ENCODE measurements at places on chromosomes 3 and 15.

DNA sequence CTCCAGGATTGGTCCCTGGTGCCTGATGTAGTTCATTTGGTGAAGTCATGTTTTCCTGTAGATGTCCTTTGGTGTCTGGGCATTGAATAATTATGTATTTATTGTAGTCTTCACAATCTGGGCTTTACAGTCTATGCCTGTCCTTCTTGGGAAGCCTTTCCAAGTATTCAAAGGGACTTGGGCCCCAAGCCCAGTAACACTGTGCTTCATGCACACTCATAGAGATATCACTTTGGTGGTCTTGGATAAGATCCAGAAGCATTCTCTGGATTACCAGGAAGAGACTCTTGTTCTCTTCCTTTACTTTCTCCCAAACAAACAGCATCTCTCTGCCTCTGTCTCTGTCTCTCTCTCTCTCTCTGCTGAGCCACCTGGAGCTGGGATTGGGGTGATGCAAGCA is 281.1 kb upstream of the GOLGA6L4 start:
- H3K27ac ChIP-seq, result no peak overlapping the region
- no peaks in the 10 kb centered on the region for H3K27me3 ChIP-seq
- H3K4me1 ChIP-seq, result no peaks in the 10 kb centered on the region
- no peaks in the 10 kb centered on the region for H3K36me3 ChIP-seq
- H3K4me3 ChIP-seq, result no peak overlapping the region

DNA sequence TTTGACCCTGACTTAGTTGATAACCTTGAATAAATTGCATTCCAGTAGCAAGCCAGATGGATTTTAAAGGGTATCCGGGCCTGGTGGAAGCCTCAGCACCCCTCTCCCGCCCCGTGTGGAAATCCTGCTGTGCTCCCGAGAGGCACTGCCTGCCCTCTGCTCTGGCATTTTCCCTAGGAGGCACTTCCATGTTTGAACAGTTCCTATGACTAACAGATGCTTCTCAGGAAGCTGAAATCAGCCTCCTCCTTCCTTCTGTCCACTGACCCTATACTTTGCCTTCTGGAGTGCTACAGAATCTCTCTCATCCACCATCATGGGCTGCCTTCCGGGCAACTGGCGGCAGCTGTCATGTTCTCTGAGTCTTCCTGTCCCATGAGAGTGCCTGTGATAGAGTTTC is 90.8 kb downstream of the GABRG3 start:
- DNase-seq, result no peak
- H3K27ac ChIP-seq, result no peak overlapping the region
- no peaks in the 10 kb centered on the region for H3K4me1 ChIP-seq
- no peaks in the 10 kb centered on the region for H3K27me3 ChIP-seq
- H3K36me3 ChIP-seq, result no peaks in the 10 kb centered on the region

DNA sequence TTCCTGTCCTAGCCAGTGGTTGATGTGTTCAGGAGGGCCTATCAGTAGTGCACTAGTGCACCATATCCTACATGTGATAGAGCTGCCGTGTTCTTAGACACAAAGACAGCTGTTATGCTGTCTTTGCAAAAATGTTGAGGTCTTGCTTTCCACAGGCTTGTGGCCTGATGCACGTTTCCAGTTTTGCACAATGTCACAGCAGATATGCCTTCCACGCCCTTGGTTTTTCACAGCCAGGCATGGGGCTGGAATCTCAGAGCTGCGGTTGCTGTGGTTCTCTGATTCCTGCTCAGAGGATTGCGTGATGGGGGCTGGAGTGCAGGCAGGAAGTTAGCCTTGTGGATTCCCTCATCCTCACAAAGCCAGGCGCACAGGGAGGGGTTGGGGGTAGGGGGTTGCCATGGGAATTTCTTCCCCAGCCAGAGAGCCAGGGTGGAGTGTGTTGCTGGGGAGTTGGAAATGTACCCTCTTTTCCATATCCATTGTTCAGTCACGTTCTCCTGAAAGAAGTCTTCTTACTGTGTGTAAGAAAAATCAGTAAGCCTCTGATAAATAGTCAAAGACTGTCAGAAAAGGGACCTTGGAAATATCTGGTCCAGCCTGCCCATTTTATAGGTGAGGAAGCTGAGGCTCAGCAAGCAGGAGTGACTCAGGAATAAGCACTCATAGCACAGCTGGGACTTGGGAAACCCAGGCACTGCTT is 79.4 kb downstream of the SMAD3 start:
- no peak overlapping the region for H3K27ac ChIP-seq
- no peaks in the 10 kb centered on the region for H3K36me3 ChIP-seq
- no peaks in the 10 kb centered on the region for H3K27me3 ChIP-seq
- DNase-seq, result no peak
- H3K4me1 ChIP-seq, result peaks cover 98% of the 10 kb centered on the region
- H3K4me3 ChIP-seq, result no peak overlapping the region

GRCh38 chr3:56987238-56987895 is 73.1 kb upstream of the SPATA12 start:
- H3K4me3 ChIP-seq, result no peak overlapping the region
- no peaks in the 10 kb centered on the region for H3K4me1 ChIP-seq
- no peaks in the 10 kb centered on the region for H3K36me3 ChIP-seq
- H3K27ac ChIP-seq, result no peak overlapping the region
- no peaks in the 10 kb centered on the region for H3K27me3 ChIP-seq

DNA sequence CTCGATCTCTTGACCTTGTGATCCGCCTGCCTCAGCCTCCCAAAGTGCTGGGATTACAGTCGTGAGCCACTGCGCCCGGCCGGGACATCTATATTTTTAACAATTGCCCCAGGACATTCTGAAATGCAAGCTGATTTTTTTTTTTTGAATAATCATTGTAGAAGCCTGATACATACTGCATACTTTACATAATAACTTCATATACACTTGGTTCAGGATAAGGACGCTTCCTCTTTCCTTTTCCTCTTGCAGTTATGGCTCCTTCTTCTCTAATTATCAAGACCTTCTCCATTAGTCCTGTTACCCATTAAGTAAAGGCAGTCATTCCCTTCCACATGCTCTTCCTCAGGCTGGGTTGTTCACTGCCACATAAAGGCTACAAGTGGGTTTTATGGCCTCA is 58.3 kb downstream of the SLCO3A1 start:
- no peak overlapping the region for H3K4me3 ChIP-seq
- H3K27ac ChIP-seq, result no peak overlapping the region
- no peaks in the 10 kb centered on the region for H3K36me3 ChIP-seq
- H3K27me3 ChIP-seq, result no peaks in the 10 kb centered on the region
- no peaks in the 10 kb centered on the region for H3K4me1 ChIP-seq
- DNase-seq, result no peak

DNA sequence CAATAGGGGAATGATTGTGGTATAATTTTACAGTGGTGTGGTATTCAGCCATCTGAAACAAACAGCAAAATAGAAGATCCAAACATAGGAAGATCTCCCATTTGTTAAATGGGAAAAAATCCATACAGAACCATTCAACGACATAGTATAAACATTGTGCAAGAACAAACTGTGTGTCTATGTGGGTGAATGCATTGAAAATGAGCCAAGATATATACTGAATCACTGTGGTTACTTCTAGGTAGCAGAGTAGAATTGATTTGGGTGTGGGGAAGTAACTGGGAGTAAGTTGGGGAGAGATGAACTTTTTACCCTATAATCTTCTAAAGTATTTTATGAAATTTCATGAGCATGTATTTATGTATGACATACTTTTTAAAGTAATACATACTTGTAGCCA is 123.1 kb upstream of the UMPS start:
- no peak for DNase-seq
- H3K27ac ChIP-seq, result no peak overlapping the region
- H3K27me3 ChIP-seq, result no peaks in the 10 kb centered on the region
- H3K4me3 ChIP-seq, result no peak overlapping the region
- H3K36me3 ChIP-seq, result no peaks in the 10 kb centered on the region

DNA sequence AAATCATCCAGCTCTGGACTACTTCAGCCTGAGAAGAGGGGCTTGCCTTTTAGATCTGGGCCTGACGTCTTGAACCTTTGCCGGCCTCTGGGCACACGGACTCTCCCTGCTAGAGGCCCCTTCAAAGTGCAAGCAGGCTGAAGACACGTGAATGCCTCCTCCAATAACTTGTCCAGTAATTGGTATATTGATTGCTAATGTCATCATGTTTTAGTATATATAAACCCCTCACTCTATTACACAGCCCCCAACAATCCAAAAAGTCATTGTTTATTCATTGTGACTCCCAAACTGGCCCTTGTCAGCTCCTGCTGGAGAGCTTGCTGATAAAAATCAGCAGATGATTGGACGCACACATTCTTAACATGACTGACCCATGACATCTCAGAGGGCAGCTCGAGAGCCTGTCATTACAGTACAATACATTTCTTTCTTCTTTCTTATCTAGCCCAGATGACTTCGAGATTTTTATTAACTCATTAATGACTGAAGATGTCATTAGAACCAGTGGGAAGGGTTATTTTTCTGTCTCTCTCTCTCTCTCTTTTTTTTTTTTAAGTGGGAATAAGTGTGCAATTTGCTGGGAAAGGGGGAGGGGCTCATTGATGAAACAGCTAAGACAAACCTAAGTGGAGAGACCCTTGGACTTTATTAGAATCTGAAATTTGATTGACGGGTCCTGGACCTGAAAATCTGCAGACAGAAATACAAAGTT is 65.5 kb upstream of the NR2F2 start:
- H3K4me3 ChIP-seq, result peak overlapping the region; percentile 27
- DNase-seq, result peak; percentile 74
- H3K27ac ChIP-seq, result peak overlapping the region; percentile 53
- H3K4me1 ChIP-seq, result peaks cover 50% of the 10 kb centered on the region
- H3K27me3 ChIP-seq, result no peaks in the 10 kb centered on the region

- H3K27me3 ChIP-seq, result no peaks in the 10 kb centered on the region
- H3K27ac ChIP-seq, result no peak overlapping the region
- no peaks in the 10 kb centered on the region for H3K4me1 ChIP-seq
- DNase-seq, result no peak
- H3K36me3 ChIP-seq, result peaks cover 5% of the 10 kb centered on the region
These were observed 24.1 kb downstream of the ZNF592 start for GRCh38 chr15:84772467-84772866.

DNA sequence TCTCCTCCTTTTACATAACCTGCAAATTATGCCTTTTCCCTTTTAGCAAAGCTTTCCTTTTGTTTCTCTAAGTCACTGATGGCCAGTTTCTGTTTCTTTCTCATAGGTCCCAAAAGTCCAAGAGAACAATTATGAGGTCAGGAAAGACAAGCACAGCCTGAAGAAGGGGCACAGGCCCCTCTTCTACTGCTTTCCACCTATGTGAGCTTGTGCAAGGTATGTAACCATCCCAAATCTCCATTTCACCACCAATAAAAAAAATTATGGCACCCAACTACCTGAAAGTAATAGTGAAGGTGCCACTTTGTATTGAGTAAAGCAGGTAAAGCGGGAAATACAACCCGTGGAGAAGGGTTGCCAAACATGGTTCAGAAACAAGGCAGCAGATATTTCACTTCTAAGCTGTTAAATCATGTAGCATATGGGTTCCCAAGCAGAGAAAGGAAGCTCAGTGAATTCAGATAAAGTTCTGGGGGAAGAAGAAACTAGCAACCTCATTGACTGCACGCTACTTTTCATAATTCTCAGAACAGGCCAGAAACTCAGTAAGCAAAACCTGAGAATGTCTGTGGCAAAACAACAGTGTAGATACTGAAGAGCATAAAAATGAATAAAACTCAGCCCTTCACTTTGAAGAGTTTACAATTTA is 4.2 kb downstream of the PLOD2 start:
- peaks cover 8% of the 10 kb centered on the region for H3K4me1 ChIP-seq
- no peak for DNase-seq

DNA sequence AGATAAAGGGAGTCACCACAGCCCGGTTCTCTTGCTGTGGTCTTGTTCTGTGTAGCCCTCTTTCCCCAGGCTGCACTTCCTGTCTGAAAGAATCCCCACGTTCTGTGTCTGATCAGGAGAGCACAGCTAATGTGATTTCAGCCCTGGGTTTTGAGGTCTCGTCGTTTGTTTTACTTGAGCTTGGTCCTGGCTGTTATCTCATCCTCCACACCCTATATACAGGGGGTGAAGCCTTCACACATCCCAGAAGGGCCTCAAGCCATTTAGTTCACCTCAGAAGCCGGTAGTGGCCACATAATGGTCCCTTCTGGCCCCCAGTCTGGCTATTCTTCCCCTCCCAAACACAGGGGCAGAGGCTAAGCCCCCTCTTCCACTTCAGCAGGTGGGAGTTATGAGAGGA is 115.6 kb downstream of the PDE8A start:
- no peaks in the 10 kb centered on the region for H3K36me3 ChIP-seq
- no peak overlapping the region for H3K27ac ChIP-seq
- no peaks in the 10 kb centered on the region for H3K27me3 ChIP-seq
- no peaks in the 10 kb centered on the region for H3K4me1 ChIP-seq

DNA sequence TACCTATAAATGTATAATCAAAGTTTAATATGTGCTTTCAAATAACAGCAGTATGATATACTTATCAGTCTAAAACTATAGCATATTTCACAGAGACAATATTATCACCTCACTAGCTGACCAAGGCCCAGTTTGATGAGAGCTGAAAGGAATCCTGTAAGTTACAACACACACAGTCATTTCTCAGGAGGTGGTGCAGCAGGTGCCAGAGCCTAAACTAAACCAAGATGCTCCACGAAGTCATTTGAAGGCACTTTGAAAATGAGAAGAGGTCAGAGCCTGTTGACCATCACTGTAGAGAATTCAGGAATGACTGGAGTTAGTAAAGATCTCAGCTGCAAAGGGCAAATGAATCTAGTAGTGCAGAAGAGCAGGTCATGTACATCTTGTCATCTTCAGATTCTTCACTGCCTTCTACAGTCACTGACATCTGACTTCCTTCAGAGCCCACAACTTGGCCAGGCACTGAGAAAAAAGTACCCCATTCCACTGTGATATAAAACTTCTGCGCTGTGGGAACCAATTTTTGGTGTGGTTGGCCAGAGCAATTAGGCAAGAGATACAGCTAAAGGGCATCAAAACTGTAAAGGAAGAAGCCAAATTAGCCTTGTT is 7.9 kb downstream of the GBE1 start:
- H3K27ac ChIP-seq, result no peak overlapping the region
- H3K27me3 ChIP-seq, result no peaks in the 10 kb centered on the region
- no peak for DNase-seq
- H3K4me3 ChIP-seq, result no peak overlapping the region
- H3K4me1 ChIP-seq, result peaks cover 3% of the 10 kb centered on the region
- no peaks in the 10 kb centered on the region for H3K36me3 ChIP-seq

DNA sequence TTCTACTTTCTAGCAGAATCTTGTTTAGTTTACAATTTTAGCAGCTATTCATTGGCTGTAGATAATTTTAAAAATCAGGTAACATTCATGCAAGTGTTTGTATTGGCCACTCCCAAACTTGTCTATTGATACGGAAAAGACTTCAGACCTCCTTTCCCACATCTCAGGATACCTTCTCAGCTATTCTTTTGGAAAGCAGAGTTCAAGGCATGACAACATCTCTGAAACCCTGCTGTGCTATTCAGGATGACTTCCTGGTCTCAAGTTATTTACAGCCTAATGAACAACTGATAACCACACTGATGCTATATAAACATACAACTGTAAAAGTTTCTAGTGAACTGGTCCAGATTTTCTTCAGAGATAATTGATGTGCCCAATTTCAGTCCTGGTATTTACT is 55.8 kb downstream of the DZIP3 start:
- no peaks in the 10 kb centered on the region for H3K27me3 ChIP-seq
- no peak overlapping the region for H3K4me3 ChIP-seq
- H3K4me1 ChIP-seq, result no peaks in the 10 kb centered on the region
- no peaks in the 10 kb centered on the region for H3K36me3 ChIP-seq

- DNase-seq, result no peak
- no peaks in the 10 kb centered on the region for H3K27me3 ChIP-seq
- H3K36me3 ChIP-seq, result no peaks in the 10 kb centered on the region
- H3K4me1 ChIP-seq, result no peaks in the 10 kb centered on the region
- H3K27ac ChIP-seq, result no peak overlapping the region
These were observed 301.9 kb downstream of the RAP2B start for GRCh38 chr3:153463895-153464294.

- no peak overlapping the region for H3K27ac ChIP-seq
- H3K4me3 ChIP-seq, result no peak overlapping the region
- H3K4me1 ChIP-seq, result peaks cover 15% of the 10 kb centered on the region
- no peaks in the 10 kb centered on the region for H3K36me3 ChIP-seq
These were observed 28.6 kb upstream of the ZSCAN2 start for GRCh38 chr15:84572231-84572630.

All from HCT116 (cell line).